Cortex of kidney (tissue), 1 donor: ENCODE measurements at places on chromosomes 7 and 10.

DNA sequence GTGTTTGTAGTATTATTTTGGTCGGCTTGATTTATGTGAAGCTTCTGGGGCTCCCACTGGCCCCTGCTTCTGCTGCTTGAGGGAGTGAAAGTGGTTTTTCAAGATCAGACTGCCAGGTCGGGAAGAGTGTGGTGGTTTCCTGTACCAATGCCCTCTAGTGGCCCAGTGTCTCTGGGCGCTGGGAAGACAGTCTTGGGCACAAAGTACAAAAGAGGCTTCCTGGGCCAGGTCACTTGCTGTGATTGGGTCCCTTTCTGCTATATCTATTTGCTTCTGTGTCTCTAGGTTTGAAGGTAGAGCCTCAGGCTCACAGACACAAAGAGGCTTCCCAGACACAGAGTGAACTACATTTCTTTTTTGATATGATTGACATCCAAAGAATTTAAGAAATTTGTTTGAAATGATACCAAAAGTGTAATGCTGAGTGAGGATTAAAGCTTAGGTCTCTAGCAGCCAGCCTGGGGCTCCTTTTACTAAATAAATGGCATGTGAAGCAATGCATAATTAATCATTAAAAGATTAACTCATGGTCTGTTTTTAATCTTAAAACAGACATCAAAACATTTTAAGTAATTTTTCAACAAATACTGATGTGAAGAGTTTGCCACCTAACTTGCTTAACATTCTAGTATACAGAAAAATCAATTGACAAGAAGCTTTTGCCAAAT is 36.3 kb downstream of the ABCB1 start:
- no peak for DNase-seq

DNA sequence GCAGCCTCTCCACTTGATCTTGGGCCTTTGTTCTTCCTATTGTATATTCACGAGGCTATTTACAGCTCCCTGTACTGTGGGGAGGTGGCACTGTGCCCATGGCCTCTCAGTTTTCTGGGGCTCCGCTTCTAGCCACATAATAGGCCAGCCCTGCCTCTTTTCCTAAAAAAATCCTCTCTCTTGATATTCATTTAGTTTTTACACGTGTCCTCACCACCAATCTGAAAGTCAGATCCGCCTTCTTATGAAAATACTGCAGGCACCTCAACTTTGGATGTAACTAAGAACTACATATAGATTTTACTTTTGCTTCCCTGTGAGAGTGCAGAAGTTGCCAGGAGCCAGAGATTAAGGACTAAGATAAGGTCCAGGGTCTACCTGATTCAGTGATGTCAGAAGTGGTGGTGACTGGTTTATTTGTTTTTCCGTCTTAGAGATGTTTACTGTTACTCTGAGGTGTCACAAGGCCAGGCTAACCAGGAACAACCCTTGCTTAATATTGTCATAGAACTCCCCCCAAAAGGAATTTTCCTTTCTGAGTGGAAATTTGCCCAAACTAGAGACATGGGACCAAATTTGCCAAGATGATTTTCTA is 7.8 kb downstream of the BAMBI start:
- DNase-seq: no peak

DNA sequence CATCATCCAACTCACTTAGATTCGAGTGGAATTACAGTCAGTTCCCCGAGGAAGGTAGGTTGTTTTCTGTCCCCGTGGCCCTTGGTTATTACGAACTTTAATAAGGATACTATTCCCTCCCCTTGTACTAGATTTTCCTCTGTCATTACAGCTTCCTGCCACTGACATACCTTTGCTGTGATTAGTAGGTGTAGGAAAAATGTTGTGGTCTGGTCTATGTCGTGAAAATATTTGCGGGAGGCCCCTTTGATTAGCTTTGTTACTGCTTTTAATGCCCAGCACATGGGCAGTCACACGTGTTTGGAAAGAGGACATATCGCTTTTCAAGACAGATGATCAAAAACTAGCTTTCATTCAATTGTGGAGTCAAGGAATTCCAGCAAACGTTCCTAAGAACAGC is 92.2 kb downstream of the GATA3 start:
- no peak for DNase-seq

GRCh38 chr7:21850531-21851285 is 95.0 kb downstream of the CDCA7L start:
- no peak for DNase-seq

- no peak for DNase-seq
Measured at GRCh38 chr7:96497567-96497966, 175.7 kb upstream of the SLC25A13 start.

- DNase-seq: no peak
Measured at GRCh38 chr7:130009848-130010688, 41.1 kb downstream of the ZC3HC1 start.

GRCh38 chr7:8937204-8937603 is 503.8 kb downstream of the NXPH1 start:
- DNase-seq: no peak

GRCh38 chr10:113908236-113908635 is 53.8 kb downstream of the NHLRC2 start:
- DNase-seq: no peak

GRCh38 chr10:35471435-35471834 is 133.7 kb upstream of the GJD4 start:
- no peak for DNase-seq

GRCh38 chr7:134088199-134088598 is 38.9 kb upstream of the LRGUK start:
- no peak for DNase-seq

DNA sequence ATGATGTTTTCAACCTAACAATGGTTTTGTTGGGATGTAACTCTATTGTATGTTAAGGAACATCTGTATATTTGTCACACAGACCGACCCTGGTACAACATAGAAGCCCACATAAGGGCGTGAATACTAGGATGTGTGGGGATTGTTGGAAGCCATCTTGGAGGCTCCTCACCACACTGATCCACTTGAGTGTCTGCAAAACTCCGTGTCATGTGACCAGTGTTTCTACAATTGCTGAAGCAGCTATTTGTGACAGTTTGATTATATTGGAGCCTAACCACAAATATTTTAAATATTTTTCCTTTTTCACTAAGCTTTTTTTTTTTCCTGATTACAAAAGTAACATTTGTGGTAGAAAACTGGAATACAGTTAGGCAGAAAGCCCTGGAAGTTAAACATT is 27.9 kb downstream of the RALA start:
- DNase-seq: no peak

DNA sequence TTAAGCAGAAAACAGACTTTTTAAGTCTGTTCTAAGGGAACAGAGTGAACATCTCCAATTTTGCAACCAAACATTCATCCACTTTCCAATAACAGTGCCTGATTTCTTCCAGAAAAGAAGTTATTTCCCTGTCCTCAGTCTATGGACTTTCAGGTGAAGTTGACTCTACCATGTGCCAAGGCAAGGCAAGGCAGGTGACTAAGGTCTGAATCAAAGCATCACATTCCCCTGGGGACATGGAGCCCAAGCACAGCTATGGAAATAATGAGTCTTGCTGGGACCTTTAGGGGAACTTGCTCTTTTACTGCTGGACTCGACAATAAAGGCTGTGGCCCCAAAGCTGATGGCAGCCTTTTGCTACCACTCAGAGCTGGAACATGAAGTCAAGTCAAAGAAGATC is 182.2 kb downstream of the FGFR2 start:
- DNase-seq: no peak

GRCh38 chr10:95264227-95265051 is 26.4 kb downstream of the PDLIM1 start:
- no peak for DNase-seq

- DNase-seq: no peak
Measured at GRCh38 chr10:14822879-14823755, 14.7 kb downstream of the CDNF start.

- no peak for DNase-seq
Measured at GRCh38 chr10:101441541-101442455, 87.8 kb downstream of the BTRC start.

- no peak for DNase-seq
Measured at GRCh38 chr7:155257482-155258225, 40.0 kb upstream of the INSIG1 start.

DNA sequence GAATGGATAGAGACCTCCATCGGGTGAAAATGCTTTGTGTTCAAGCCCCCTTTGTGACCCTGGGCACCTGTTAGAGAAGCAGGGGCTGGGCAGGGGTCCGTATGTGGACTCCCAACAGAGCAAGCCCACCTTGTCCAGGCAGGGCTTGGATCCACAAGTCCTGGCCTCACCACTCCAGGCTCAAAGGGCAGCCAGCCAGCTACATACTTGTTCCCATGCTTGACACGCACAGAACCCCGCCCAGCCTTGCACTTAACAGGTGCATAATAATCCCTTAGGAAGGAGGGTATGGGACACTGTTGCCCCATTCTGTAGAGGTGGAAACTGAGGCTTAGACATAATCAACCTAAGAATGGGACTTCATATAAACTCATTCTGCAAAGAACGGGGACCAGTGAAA is 160.6 kb downstream of the PRKAG2 start:
- DNase-seq: no peak

DNA sequence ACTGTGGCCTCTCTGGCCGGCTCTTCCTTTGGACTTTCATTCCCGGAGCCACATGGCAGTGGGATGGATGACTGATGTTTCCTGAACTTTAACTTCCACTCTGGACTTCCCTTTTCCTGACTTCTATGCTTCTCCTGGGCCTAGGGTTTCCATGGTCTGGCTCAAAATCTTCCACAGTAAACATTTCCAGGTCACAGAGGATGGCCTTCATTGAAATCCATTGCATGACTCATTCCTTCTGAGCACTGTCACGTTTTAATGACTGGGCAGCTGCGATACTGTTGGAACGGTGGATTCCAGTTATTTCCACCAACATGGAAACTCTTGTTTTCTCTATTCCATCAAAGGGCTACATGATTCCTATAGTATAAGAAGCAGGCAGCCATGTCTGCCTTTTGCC is 24.4 kb upstream of the ZNF273 start:
- DNase-seq: no peak

- no peak for DNase-seq
Measured at GRCh38 chr7:2853147-2853546, 9.0 kb upstream of the GNA12 start.

DNA sequence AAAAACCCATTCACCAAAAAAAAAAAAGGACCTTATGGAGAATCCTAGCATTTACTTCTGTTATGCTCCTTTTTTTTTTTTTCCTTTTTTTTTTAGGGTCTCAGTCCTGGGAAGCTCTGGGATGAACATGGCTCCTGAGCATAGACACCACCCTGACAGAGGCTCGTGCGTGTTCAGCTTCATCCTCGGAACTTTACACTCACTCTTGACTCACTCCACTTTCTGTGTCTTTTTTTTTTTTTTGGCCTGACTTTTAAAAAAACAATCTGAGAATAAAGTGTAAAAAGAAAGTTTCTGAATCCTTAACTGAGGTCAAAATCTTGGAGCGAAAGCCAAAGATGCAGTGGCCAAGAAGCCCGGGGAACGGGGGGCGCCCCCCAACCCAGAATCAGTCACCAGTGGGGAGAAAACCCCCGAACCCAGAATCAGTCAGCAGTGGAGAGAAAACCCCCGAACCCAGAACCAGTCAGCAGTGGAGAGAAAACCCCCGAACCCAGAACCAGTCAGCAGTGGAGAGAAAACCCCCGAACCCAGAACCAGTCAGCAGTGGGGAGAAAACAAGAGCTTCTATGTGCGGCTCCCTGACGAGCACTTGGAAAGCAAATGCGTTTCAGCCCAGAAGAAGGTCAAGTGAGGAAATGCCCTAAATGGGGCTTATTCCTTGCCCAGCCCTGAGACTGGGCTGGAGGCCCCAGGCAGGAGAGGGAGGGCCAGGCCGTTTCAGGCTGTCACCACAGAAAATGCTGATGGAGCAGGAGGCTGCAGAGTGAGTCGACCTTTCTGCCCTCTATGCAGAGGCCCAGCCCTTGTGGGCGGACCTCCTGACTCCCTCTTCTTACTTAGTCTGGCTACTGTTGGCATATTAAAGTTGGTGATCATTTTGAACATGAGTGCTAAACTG is 19.0 kb upstream of the PFKP start:
- DNase-seq: no peak

DNA sequence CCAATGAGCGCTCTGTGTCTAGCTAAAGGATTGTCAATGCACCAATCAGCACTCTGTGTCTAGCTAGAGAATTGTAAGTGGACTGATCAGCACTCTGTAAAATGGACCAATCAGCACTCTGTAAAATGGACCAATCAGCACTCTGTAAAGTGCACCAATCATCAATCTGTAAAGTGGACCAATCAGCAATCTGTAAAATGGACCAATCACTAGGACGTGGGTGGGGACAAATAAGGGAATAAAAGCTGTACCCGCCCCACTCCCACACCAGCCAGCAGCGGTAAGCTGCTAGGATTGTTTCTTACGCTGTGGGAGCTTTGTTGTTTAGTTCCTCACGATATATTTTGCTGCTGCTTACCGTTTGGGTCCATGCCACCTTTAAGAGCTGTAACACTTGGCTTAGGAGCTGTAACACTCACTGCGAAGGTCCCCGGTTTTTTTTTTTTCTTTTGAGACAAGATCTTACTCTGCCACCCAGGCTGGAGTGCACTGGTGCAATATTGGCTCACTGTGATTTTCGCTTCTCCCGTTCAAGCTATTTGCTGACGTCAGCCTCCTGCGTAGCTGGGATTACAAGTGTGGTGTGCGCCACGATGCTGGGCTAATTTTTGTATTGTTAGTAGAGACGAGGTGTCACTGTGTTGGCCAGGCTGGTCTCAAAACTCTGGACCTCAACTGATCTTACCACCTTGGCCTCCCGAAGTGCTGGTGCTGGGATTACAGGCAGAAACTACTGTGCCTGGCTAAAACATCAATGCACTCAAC is 184.8 kb downstream of the PTPN20 start:
- no peak for DNase-seq
